ENCODE measurements at places on chromosomes 1 and 21.

DNA sequence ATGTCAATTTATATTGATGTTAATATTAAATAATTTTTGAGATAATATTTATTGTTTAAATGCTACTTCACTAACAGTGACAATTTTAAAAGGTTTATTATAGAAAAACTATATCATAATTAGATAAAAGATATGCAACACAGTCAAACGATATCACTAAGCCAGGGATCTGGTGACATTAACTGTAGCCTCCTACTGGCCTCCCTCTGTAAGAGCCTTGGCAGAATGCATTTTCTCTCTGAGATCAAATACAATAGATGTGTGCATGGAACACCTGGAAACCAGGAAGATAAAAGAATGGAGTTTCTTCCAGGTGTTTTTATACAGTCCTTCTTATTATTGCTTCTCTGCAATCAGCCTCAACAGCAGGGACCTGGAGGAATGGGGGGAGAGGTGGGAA, 1762.1 kb downstream of the BRINP3 start:
- DNase-seq = no peak

GRCh38 chr1:12019858-12020509, 686 bp downstream of the MIIP start:
- no peak for DNase-seq

DNA sequence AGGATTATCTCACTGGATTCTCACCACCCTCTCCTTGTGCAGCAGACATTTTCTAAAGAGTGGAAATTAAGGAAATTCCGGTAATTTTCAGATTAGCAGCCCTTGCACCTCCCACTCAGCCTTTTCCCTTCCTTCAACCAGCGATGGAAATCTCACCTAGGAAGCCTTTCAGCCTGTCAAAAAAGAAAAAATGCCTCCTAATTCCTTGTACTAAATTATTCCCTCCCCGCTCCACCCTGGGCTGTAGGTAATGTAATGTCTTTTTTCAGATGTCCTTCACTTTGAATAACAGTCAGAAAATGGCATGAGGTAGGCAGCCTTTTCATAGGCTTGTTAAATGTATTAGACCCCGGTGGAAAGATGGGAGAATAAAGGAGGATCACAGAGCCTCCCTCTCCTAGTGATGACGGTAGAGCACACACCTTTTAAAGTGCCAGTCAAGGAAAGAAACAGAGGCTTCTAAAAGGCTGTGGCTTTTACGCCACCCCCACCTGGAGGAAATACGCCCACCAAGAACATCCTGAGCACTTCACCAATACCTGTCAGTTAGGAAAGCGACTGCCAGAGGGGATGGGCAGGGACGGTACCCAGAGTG, 62.8 kb upstream of the NEK2 start:
- no peak for DNase-seq

GRCh38 chr1:226626577-226626956, 78.0 kb downstream of the STUM start:
- peak; percentile 64 for DNase-seq

DNA sequence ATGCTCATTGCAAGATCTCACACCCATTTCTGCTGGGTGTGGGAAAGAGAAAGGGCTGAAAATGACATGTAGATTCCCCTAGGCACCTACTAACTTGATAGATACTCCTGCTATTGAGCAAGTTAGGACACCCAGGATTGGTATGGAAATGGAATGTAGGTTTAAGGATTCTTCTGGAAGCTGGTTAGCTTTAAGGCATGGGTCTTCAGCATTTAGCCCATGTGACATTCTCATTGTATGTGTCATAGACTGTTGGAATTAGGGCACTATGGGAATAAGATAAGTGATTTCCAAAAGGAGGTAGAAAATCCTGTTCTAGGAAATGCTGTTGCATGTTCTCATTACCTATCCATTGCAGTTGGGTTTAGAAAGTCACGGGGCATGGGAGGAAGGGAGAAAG, 76.2 kb downstream of the DISC1 start:
- no peak for DNase-seq

GRCh38 chr1:15283526-15283925, 36.5 kb downstream of the FHAD1 start:
- DNase-seq = no peak

DNA sequence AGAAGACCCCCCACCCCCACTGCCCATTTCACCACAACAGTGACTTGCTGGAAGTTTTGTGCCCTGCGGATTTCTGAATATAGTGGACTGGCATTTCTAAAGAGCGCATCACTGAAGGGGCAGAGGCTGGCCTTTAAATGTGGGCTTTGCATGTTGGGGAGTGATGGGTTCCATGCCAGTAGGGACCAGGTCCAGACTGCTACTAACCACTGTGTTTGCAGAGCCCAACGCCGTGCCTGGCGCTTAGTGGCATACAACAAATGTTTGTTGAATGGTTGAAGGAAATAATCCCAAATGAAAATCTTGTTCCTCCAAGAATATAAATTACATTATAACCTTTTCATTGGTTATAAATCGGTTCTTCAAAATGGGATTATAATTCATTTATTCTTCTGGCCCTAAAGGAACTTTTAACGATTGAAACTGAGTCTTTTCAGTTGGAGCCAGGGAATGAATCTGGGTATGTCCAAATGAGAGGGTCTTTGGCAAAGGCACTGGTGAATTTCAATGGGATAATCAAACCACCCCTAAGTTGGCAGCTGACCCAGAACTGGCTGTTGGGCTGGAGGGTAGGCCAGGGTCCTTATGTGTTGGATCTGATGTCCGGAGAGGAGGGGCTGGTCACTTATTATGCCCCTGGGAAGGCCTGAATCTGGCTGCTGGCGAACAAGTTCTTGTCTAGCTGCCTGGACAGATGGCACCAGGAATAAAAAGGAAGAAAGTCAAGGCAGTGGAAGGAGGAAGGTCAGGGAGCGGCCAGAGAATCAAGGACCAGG, 13.8 kb upstream of the SDHB start:
- DNase-seq = no peak

- no peak for DNase-seq
Measured at GRCh38 chr1:229844675-229845074, 218.6 kb downstream of the URB2 start.

GRCh38 chr1:22289307-22289995, 146.6 kb upstream of the WNT4 start:
- no peak for DNase-seq

DNA sequence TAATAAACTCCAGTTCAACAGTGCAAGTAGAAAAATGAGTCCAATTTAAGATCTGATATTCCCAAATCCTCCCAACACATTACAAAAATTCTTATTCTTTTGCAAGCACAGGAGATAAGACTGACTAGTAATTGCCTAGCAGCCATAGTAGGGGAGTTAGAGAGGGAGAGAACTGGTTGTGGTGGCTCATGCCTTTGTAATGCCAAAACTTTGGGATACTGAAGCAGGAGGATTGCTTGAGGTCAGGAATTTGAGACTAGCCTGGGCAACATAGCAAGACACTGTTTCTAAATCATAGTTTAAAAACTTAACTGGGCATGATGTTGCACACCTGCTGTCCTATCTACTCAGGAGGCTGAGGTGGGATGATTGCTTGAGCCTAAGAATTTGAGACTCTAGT, 26.7 kb upstream of the PAPPA2 start:
- DNase-seq = no peak

- DNase-seq = no peak
Measured at GRCh38 chr1:227915564-227916553, 31.9 kb downstream of the WNT9A start.

- DNase-seq = no peak
Measured at GRCh38 chr1:226520640-226521355, 27.8 kb upstream of the STUM start.

- no peak for DNase-seq
Measured at GRCh38 chr1:116942344-116942743, 32.6 kb downstream of the PTGFRN start.

DNA sequence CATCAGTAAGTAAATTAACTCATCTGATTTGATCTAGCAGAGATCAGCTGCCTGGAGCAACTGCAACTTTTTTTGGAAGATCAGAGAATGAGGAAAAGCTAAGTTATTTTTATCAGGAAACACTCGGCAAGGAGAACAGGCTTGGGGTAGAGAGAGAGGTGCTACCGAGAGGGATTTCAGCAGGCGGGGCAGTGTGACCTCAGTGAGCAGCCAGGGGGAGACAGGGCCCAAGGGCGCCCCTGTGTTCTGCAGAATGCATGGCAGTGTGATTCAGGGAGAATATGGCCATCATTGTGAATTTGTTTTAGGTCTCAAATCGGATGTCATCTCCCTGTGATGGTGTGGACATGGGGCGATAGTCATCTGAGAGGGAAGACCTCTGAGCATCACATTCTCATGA, 484.1 kb upstream of the VAMP3 start:
- DNase-seq = no peak

- no peak for DNase-seq
Measured at GRCh38 chr1:114988095-114988494, 41.5 kb upstream of the TSHB start.

DNA sequence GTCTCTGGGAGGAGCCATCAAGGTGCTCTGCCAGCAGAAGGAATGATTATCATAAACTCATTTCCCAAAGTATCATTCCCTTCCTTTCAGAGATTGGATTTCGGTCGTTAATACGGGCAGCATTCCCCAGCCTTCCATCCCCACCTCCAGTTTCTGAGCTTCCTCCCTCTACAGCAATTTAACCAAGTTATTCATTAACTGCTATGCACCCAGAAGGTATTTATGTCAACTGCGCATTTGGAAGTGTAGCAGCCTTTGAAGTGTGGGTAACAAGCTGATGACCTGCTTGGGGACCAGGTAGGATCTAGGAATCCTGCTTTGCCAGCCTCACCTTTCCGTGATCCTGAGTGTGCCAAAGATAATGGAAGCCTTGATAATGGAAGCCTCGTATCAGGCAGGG, 172.4 kb upstream of the IGSF21 start:
- DNase-seq = no peak

GRCh38 chr21:42618707-42619102, 34.7 kb upstream of the PDE9A start:
- no peak for DNase-seq

DNA sequence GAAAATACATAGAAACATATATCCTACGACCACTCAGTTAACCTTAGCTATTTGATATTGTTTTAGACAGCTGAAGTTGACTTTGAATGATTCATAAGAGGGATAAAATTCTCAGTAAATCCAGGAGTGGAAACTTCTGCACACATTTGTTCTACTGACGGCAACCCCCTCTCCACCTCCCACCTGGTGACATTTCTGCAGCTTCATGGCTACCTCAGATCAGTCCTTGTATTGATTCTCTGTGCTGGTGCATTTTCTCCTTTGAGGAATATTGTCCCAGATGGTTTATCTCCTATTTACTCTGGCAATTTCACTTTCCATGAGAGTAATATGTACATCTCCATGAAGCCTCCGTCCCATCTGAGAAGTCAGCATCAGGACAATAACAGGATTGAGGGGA, 57.7 kb upstream of the COA6 start:
- no peak for DNase-seq

- no peak for DNase-seq
Measured at GRCh38 chr1:108816049-108816893, 40.6 kb downstream of the AKNAD1 start.

Measured in stimulated activated CD8-positive, alpha-beta memory T cell treated with anti-CD3 and anti-CD28 coated beads, Interleukin-12 subunit alpha, Interleukin-12 subunit beta, amount 100 ng/mL, for 4 hours (primary cell).